ENCODE measurements at places on chromosomes 16 and 17. TPM values are rescaled to one million over a fixed set of nuclear protein-coding genes. Genes with fewer than 3 reads are reported as not detected.

The ZFPM1 gene
- total RNA-seq = 8.4 TPM

The RAB26 gene
- total RNA-seq = 0.67 TPM

The NPIPB13 gene
- total RNA-seq = 19.9 TPM

The KRT32 gene
- total RNA-seq = not detected

The HOXB1 gene
- total RNA-seq = not detected

The TMEM235 gene
- not detected for total RNA-seq

The PRR35 gene
- not detected for total RNA-seq

The NPIPA7 gene
- 7.7 TPM for total RNA-seq

The HLF gene
- 31.8 TPM for total RNA-seq

The SLC12A4 gene
- 102 TPM for total RNA-seq

DNA sequence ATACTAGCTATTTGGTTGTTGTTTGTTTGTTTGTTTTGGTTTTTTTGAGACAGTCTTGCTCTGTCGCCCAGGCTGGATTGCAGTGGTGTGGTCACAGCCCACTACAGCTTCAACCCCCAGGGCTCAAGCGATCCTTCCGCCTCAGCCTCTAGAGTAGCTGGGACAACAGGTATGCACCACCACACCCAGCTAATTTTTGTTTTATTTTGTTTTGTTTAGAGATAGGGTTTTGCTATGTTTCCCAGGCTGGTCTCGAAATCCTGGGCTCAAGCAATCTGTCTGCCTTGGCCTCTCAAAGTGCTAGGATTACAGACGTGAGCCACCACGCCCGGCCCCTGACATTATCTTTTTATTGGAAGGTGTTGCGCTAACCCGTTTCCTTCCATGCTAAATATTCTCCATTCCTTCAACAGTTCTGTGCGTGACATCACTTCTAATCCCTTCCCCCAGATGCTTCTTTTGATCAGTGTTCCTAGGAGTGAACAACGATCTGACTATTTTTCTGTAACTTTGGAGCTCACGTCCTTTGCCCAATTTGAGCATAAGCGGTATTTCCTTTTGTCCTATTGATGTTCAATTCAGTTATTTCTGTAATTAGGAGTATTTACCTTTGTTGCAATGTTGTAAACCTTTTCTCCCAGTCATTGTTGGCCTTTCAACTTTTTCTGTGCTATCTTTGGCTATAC, 30.2 kb upstream of the EMP2 start:
- H3K36me3 ChIP-seq = no peaks in the 10 kb centered on the region
- peaks cover 4% of the 10 kb centered on the region for H3K4me1 ChIP-seq
- H3K4me3 ChIP-seq = no peak overlapping the region

DNA sequence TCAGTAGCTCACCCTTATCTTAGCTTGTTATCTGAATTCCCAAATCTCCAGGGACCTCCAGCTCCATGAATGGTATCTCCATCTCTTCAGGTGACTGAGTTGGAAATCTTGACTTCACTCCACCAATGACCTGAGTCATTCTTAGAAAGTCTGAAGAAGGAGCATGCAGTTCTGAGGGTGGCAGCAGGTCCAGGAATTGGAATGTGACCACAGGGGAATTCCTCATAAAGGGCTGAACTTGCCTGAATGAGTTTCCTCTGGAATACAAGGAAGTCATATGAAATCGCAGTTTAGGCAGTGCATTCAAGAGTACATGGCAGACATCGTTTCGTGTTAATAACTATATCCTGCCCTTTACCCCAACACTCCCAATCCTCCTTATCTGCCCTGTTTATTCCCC, 12.5 kb upstream of the PYY start:
- H3K27me3 ChIP-seq = peaks cover 6% of the 10 kb centered on the region
- H3K4me1 ChIP-seq = no peaks in the 10 kb centered on the region
- no peak overlapping the region for H3K4me3 ChIP-seq
- H3K27ac ChIP-seq = no peak overlapping the region

- H3K4me1 ChIP-seq = peaks cover 85% of the 10 kb centered on the region
- no peaks in the 10 kb centered on the region for H3K27me3 ChIP-seq
- H3K4me3 ChIP-seq = peak overlapping the region; percentile 87
These were observed 236.3 kb downstream of the SEC14L1 start for GRCh38 chr17:77376795-77377709.

DNA sequence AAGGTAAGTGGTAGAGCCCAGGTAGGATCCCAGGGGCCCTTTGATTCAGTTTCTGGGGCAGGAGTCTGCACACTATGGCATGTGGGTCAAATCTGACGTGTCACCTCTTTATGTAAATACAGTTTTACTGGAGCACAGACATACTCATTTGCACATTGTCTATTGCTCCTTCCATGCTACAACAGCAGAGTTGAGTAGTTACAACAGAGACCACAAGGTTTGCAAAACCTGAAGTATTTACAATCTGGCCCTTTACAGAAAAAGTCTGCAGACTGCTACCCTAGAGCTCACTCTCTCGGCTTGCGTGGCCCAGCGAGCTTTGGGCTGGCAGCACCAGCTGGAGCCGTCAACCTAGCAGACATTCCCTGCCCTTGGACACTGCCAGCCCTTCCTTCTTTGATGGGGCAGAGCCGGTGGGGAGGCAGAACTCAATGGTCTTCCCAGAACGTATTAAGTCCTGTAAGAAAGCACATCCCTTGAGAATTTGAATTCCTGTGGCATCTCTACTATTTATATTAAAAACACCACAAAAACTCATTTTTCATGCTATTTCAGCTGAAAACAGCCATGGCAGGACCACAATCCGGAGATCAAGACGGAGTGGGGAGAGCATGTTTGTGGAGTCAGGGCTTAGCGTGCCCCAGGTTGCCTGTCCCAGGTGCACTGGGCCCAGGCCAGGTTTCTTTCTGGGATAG, 133.1 kb upstream of the NUDT7 start:
- H3K27me3 ChIP-seq = no peaks in the 10 kb centered on the region
- DNase-seq = no peak
- no peaks in the 10 kb centered on the region for H3K4me1 ChIP-seq
- H3K36me3 ChIP-seq = no peaks in the 10 kb centered on the region
- H3K4me3 ChIP-seq = no peak overlapping the region
- H3K27ac ChIP-seq = no peak overlapping the region

DNA sequence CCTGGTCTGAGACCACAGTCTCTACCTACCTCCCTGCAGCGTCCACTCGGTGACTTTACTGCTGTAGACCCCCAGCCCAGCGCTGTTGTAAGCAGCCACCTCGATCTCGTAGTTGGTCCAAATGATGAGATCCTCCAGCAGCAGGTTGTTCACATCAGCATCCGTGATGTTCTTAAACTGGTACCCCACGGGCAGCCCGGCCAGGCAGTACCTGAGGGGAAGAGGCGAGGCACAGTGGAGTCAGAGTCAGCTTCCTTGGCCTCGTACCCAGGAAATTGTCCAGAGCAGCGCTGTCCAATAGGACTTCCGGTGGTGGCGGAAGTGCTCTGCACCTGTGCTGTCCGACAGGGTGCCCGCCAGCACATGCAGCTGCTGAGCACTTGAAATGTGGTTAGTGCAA, 104.0 kb upstream of the CDC42EP4 start:
- no peak overlapping the region for H3K27ac ChIP-seq
- H3K4me3 ChIP-seq = no peak overlapping the region
- H3K36me3 ChIP-seq = no peaks in the 10 kb centered on the region
- no peak for DNase-seq

DNA sequence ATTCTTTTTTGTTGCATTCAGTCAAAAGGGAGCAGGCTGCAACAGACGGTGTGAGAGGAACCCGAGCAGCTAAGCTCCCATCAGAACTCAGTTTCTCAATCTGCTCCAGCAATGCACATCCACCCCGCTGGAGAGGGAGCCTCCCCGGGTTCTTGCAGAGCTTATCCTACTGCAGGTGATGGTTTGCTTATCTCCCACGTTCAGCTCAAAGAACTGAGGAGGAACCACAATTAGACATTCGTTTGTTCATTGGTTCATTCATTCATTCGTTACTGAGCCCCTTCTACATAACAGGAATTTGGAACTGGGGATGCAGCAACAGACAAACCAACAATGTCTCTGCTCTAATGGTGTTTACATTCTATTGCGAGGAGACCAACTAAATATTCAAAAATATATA, 22.2 kb upstream of the ALOX15 start:
- no peak overlapping the region for H3K27ac ChIP-seq
- no peak for DNase-seq
- peaks cover 15% of the 10 kb centered on the region for H3K27me3 ChIP-seq
- H3K4me1 ChIP-seq = no peaks in the 10 kb centered on the region
- H3K4me3 ChIP-seq = no peak overlapping the region

GRCh38 chr17:57045868-57046704, 39.0 kb upstream of the AKAP1 start:
- H3K4me1 ChIP-seq = peaks cover 4% of the 10 kb centered on the region
- H3K27ac ChIP-seq = no peak overlapping the region
- peak overlapping the region; percentile 34 for H3K4me3 ChIP-seq
- peak; percentile 83 for DNase-seq

DNA sequence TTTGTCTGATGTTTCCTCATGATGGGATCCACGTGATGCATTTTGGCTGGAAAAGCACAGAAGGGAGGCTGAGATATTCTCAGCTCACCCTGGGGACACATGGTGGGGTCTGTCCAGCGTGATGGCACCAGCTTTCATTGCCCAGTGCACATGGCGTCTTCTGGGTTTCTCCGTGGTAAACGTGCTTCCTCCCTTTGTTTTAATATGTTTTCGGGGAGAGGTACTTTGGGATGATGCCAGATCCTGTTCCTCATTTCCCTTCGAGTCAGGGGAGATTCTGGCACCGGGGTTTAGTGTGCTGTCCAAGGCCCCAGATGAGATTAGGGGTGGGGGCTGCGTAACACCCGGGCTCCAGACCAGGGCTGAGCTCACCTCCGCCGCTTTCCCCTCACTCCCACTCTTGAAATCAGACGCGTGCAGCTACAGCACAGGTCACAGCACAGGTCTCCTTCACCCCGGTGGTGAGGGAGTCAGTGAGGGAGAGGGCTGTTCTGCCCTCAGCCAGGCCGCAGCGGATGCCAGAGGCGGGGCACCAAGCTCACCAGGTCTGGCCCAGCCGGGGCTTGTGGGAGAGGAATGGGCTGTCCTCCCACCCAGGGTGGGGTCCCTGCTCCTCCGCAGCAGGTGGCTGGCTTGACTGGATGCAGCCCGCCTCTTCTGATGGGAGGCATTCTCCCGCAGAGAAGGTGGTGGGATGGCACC, 33.9 kb downstream of the COX4I1 start:
- H3K36me3 ChIP-seq = no peaks in the 10 kb centered on the region
- no peak overlapping the region for H3K4me3 ChIP-seq
- no peaks in the 10 kb centered on the region for H3K4me1 ChIP-seq
- DNase-seq = no peak
- H3K27ac ChIP-seq = no peak overlapping the region

DNA sequence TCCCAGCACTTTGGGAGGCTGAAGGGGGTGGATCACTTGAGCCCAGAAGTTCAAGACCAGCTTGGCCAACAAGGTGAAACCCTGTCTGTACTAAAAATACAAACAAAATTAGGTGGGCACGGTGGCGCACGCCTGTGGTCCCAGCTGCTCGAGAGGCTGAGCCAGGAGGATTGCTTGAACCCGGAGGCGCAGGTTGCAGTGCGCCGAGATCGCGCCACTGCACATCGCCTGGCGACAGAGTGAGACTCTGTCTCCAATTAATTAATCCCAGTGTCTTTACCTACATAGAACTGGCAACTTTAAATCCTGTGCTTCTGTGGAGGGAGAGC, 1.5 kb upstream of the ELOB start:
- H3K36me3 ChIP-seq = peaks cover 14% of the 10 kb centered on the region
- peak overlapping the region; percentile 100 for H3K27ac ChIP-seq
- peaks cover 24% of the 10 kb centered on the region for H3K4me1 ChIP-seq
- peak overlapping the region; percentile 94 for H3K4me3 ChIP-seq

- H3K36me3 ChIP-seq = no peaks in the 10 kb centered on the region
- H3K27ac ChIP-seq = no peak overlapping the region
- no peak for DNase-seq
- no peaks in the 10 kb centered on the region for H3K27me3 ChIP-seq
These were observed 121.1 kb upstream of the HSBP1 start for GRCh38 chr16:83686726-83687125.

- no peak overlapping the region for H3K4me3 ChIP-seq
These were observed 68.8 kb downstream of the RAB11FIP4 start for GRCh38 chr17:31460226-31460721.

DNA sequence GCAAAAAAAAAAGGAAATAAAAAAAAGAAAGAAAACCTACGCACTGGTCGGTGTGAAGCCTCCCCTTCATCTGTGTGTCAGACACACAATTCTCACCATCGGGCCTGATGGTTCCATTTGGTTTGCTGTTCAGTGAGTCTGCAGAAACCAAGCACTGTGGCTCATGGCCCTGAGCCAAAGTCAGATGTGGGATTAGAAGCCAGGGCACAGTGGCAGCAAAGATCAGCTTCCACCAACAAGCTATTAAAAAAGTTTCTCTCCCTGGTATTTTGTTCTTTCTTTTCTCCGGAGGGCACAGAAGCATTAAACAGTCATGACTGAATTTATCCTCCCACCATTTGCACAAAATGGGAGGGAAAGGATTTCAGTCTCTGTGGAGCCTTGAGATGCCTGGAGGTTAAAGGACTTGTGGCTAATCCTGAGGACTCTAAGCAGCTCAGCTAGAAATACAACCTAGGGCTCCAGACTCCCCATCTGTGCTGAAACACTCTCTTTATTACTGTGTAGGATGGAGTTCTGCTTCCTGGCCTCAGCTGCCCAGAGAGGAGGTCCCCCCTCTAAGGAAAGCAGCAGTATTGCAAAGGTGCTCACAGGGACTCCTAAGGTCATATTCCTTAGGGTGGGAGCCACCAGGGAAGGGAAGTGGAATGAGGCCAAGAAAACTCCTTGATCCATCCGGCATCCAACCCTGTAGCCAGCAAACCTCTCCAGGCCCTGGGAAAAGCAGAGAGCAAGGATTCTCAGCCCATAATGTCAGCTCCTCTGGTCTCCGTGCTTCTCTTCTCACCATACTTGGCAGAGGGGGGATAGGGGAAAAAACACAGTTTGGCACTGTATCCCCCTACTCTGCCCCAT, 28.2 kb downstream of the SLC39A11 start:
- H3K4me3 ChIP-seq = no peak overlapping the region
- H3K27me3 ChIP-seq = no peaks in the 10 kb centered on the region
- no peak for DNase-seq
- no peaks in the 10 kb centered on the region for H3K36me3 ChIP-seq

GRCh38 chr17:12605222-12605621, 60.5 kb upstream of the MYOCD start:
- H3K27ac ChIP-seq = no peak overlapping the region
- H3K36me3 ChIP-seq = no peaks in the 10 kb centered on the region
- no peak for DNase-seq
- H3K4me3 ChIP-seq = no peak overlapping the region

GRCh38 chr16:31536804-31537361, 9.2 kb downstream of the AHSP start:
- no peaks in the 10 kb centered on the region for H3K4me1 ChIP-seq
- peaks cover 22% of the 10 kb centered on the region for H3K27me3 ChIP-seq
- H3K4me3 ChIP-seq = peak overlapping the region; percentile 42
- no peak overlapping the region for H3K27ac ChIP-seq
- no peaks in the 10 kb centered on the region for H3K36me3 ChIP-seq
